Stimulated activated CD4-positive, alpha-beta T cell treated with anti-CD3 and anti-CD28 coated beads, Interleukin-12 subunit alpha, Interleukin-12 subunit beta, amount 100 ng/mL, for 24 hours (primary cell): ENCODE measurements at places on chromosomes 7 and 10.

DNA sequence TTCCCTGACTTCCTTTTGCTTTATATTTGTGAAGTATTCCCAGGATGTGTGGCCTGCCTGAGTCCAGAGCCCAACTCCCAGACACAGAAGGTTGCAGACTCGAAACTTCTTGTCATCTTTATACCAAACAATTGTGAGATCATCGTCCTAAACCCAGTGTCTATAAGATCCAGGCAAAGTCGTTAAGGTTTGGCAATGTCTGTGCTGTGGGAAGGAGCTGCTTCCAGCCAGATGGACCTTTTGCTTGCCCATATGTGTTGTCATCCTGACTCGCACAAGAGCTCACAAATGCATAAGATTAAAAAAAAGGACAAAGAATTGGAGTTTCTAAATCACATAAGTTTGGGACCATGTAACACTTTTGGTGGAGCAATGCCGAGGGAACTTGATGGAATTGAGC, 37.0 kb downstream of the WNT2 start:
- no peak for DNase-seq

- DNase-seq = peak; percentile 23
Measured at GRCh38 chr10:22713853-22714478, 412 bp downstream of the PIP4K2A start.

- DNase-seq = no peak
Measured at GRCh38 chr10:12586741-12587140, 237.4 kb downstream of the CAMK1D start.

GRCh38 chr10:78349165-78349516, 315.5 kb downstream of the RPS24 start:
- DNase-seq = no peak

GRCh38 chr10:89438525-89438924, 24.2 kb downstream of the IFIT5 start:
- DNase-seq = no peak

DNA sequence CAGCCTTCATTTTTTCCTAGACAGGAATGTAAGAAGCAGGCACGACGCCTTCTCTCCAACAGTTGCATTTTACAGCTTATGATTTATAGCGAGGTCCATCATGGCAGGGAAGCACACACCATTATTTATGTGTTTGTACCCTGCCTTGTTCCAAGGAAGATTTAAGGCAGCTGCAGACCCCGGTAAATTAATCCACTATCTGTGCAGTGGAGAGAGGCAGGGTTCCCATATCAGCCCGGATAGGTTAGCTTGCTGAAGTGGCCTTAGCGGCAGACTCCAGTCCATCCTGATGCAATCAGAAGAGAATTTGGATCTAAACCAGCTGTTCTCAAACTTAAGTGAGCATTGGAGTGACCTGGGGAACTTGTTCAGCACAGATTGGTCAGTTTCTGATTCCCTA, 359.4 kb downstream of the GALNT17 start:
- DNase-seq = no peak

- no peak for DNase-seq
Measured at GRCh38 chr10:88114368-88114767, 250.9 kb downstream of the PTEN start.

- no peak for DNase-seq
Measured at GRCh38 chr7:134515569-134516468, 11.5 kb upstream of the AKR1B10 start.

DNA sequence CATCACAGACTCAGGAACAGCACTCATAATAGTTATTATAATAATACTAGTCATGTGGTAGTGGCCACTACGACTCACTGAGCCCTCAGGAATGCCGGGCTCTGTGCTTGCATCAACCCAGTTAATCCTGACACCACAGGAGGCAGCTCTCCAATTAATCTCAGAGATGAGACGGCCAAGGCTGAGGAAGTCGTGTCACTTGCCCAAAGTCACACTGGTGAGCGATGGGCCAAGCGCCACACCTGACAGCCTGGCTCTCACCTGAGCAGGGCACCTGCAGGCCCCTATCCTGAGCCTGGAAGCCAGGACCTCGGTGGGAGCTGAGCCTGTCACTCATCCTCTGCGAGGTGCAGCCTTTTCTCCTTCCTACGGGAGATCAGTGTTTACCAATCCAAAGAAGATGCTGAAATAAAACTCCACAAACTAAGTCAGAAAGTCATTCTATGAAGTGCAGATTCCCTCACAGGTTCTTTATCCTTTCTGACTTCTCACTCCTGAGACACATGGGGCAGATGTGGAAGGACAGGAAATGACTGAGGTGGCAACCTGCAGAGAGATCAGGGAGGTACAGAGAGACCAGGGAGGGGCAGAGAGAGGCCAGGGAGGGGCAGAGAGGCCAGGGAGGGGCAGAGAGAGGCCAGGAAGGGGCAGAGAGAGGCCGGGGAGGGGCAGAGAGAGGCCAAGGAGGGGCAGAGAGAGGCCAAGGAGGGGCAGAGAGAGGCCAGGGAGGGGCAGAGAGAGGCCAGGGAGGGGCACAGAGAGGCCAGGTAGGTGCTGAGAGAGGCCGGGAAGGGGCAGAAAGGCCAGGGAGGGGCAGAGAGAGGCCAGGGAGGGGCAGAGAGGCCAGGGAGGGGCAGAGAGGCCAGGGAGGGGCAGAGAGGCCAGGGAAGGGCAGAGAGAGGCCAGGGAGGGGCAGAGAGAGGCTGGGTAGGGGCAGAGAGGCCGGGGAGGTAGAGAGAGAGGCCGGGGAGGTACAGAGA, 38.5 kb downstream of the VIPR2 start:
- no peak for DNase-seq

DNA sequence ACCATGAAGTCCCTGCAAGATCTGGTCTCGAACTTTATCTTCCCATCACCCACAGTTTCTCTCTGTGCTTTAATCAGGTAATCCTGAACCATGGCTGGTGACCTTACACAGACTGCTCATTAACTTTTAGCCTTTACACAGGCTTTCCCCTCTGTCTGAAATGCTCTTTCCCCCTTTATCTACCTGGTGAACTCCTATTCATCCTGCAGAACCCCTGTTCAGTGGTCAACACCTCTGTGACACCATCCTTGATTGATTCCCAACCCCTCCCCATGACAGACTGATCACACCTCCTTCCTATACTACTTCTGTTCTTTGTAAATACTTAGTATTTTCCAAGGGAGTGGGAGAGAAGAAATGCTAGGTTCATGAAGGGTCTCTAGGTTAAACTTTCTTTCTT, 254.0 kb downstream of the RPS24 start:
- DNase-seq = no peak

GRCh38 chr7:32941681-32942414, 15.4 kb upstream of the FKBP9 start:
- DNase-seq = no peak

- no peak for DNase-seq
Measured at GRCh38 chr10:30784897-30785605, 155.5 kb upstream of the LYZL2 start.

DNA sequence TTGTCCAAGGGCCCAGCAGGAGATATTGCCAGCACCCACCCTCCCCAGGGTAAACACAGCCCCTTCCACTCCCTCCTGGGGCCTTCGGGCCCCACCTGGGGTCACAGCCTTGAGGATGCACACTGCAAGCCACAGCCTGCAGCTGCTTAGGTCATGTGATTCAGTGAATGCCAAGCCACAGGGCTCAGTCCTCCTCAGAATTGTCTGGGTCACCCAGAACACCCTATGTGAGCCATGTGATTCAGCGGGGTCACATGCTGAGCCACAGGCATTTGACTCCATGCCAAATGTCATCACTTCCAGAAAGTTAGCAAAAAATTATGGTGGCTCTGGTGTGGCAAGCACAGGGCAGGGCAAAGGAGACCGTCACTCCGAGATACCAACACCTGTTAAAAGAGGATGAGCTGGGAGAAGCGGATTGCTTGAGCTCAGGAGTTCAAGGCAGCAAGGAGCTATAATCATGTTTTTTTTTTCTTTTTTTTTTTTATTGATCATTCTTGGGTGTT, 17.2 kb upstream of the PSAP start:
- DNase-seq = no peak

GRCh38 chr10:48792687-48793096, 108.0 kb downstream of the WDFY4 start:
- no peak for DNase-seq

- no peak for DNase-seq
Measured at GRCh38 chr7:87148332-87148955, 3.8 kb upstream of the DMTF1 start.

DNA sequence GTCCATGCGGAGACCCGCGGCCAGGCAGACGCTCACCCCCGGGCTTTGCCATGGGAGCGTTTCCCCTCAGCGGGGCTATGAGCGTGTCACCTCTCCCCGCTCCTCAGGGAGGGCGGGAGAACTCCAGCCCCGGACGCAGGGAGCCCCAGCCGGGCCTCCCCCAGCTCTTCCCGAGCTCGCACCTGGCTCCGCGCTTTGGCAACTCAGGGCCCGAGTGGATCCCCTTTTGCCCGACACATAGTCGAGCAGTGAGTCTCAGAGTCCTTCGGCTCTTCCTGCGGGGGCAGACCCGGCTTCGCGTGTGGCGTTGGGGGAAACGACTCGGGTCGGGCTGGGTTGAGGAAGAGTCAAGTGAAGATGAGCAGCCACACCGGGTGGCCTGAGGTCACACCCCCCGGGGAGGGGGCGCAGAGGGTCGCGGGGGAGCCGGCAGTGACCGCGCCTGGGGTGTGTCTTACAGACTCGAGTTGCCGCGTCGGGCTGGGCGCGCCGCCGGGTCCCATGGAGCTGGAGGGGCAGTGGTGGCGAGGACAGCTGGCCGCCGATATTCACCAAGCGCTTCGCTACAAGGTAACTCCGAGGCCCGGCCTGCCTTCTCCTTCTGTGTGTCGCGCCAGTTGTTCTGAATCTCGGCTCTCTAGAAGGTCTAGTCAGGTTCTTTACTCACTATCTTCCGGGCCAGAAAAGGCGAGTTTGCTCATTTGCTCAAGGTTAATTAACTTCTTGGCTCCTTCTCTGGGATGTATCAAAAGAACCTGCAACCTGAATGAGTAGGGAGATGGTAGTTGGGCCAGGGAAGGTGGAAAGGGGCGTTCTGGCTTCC, 721 bp downstream of the CCNJ start:
- peak; percentile 28 for DNase-seq

DNA sequence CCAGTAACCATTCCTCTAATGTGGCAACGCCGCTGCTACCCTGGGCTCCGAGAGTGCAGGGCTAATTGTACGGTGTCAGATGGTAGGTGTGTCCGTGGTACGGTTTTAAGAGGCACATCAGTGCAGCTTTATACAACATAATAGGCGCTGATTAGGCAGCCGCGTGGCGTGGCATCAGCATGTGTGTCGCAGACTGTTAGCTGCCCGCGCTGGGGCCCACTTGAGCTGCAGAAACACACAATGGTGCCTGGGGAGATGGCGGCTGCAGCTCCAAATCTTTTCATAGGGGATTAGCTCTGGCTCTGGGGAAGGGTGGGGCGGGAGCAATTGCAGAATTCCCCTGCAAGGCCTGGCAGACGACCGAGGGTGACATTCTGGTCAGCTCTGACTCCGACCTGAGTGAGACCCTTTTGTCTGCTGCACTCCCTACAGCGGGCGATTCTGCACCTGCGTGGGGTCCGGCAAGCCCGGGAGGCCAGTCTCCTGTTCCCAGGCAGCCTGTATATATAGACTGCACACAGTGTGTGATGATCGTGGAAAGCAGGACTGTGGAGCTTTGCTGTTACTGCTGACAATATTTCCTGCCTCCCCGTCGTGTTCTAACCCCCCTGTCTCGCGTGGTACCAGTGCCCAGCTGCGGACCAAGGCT, 722.7 kb upstream of the CELF2 start:
- no peak for DNase-seq

DNA sequence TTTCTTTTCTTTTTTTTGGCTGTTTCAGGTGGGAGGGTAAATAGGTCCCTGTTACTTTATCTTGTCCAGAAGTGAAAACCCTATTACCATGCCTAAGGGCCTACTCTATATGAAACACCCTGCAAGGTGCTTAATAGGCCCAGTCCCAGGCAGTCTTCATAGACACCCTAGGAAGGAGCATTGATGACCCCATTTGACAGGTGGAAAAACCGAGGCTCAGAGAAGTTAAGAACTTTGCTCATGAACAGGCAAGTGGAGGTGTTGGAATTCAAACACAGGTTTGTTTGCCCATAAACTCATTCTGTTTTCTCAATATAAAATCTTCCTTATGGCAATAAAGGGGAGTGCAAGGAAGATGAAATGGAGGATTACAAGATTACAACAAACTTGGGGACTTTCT, 115.8 kb downstream of the ARHGAP22 start:
- no peak for DNase-seq

DNA sequence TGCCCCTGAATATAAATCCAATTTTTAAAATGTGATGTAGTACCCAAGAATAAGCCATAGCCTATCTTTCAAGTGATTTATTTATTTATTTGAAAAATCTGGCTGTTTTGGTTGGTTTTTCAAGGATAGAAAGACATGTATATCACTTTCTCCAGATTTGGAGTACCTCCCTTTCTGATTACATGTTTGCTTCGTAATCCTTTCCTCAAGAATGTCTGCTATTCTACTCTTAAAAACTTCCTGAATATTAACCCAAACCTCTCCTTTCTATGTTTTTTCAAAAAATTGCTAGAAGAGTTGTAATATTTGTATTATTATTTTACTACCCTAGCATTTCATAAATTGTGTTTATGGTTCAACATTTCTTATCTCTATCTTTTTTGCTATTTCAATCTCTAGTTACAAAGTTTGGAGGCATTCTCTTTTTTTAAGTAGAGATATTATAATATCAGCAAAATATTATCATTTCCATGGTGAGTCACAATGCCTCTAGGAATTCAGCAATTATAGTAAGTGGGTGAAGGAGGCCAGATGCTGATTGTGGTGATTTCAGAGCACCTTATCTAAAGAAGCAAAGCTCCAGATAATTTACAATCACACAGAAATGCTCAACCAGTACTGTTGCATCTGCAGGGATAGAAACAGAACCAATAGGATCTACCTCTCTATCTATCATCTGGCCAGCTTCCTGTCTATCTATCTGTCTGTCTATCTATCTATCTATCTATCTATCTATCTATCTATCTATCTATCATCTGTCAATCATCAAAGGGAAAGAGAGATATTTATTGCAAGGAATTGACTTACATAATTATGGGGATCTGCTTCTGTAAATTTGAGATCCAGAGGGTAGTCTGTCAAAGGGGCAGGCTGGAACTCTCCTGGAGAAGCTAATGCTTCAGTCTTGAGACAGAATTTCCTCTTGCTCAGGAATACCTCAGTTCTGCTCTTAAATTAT, 412.5 kb upstream of the SEMA3C start:
- no peak for DNase-seq

DNA sequence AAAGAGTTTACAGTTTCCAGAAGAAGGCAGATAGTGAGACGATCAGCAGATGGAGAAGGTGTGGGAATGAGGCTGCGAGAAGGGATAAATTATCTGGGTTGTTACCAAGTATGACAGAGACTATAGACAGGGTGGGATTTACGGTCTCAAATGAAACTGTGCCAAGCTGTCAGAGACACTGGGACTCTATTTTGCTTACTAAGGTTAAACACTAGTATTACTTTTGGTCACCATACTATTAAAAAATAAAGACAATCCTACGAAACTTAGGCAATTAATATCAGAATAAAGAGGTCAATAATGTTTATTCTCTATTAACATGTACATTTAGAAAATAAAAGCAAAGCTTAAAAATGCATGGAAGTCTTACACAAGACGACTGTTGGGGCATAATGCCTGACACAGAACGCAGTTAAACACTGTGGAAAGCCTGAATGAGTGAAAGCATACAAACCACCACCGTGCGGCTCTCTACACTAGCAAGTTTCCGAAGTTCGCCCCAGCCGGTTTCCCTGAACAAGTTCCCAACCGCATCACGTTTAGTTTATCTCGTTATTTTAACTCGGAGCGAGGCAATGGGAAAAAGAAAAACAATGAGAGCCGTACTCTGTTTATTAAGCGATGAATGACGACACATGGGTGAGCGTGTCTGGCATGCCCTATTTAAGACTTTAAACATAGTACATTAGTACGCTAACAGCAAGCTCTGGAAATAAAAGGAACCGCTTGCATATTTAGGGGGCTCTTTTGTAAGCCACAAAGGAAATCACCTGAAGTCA, 909 bp upstream of the CC2D2B start:
- peak; percentile 42 for DNase-seq
